ENCODE measurements at places on chromosomes 11 and 22. TPM values are rescaled to one million over a fixed set of nuclear protein-coding genes. Genes with fewer than 3 reads are reported as not detected.

DNA sequence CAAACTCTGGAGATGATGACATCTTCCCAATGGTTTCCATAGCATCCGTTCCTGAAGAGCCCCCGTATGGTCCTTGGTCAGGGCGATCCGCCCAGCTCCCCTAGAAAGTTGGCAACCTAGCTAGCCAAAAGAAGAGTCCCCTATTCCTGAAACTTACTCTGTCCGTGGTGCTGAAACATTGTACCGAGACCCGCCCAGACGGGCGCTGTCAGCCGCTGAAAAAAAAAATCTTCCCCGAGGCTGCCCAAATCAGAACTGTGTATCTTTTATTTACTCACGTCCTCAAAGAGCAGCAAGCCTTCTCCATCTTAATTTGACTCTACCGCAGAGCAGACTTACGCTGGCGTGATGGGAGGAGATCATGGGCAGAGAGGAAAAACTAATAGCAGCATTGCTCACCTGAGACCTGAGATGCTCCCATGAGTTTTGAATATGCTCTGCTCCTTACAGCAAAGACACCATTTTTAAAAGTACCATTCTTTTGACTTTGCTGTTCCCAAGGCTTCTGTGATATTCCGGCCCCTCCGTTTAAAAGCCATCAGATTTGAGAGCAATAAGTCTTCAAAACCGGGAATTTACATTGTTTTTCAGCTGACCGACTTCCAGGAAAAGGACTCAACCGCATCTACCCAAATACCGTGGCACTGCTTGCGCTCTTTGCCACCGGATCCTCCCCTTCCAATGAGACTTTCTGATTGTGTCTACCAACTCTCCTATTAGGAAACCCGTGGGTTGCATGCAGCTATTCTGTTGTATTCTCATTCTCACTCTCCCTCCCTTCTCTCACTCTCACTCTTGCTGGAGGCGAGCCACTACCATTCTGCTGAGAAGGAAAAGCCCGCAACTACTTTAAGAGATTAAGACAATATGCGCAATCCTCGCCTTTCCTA lies at the start of gene SLC17A6:
TSS of gene SLC17A6 (plus strand) at position 786 of the 890 bp plus-strand sequence. CDS start 153 bp downstream, outside the sequence.
- no peak for DNase-seq

The EMID1 gene
- 0.42 TPM for total RNA-seq

DNA sequence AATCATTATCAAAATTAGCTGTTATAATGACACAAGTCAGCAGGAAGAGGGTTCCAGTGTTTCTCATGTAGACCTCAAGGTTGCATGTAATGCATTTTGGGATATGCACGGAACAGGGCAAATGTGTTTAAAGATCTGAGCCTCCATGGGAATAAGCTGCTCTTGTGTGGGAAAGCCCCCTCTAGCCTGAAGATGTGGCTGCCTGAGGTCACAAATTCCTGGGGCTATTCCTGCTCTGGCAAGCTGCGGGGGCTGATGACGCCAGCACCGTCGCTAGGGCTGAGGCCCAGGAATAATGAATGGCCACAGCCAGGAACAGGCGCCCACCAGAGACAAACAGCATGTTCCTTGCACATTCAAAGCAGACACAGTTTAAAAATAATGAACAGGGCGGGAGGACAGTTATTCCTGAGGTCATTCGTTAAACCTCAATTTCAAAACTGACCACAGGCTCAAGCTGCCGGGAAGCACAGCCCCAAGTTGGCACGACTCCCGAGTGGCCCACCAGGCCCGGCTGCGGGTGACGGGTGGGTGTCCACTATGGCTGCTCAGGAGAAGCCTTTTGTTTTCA lies 11.7 kb downstream of the OSBPL5 start:
- DNase-seq, result no peak

GRCh38 chr11:123041185-123041584 lies 20.8 kb downstream of the HSPA8 start:
- DNase-seq, result no peak

DNA sequence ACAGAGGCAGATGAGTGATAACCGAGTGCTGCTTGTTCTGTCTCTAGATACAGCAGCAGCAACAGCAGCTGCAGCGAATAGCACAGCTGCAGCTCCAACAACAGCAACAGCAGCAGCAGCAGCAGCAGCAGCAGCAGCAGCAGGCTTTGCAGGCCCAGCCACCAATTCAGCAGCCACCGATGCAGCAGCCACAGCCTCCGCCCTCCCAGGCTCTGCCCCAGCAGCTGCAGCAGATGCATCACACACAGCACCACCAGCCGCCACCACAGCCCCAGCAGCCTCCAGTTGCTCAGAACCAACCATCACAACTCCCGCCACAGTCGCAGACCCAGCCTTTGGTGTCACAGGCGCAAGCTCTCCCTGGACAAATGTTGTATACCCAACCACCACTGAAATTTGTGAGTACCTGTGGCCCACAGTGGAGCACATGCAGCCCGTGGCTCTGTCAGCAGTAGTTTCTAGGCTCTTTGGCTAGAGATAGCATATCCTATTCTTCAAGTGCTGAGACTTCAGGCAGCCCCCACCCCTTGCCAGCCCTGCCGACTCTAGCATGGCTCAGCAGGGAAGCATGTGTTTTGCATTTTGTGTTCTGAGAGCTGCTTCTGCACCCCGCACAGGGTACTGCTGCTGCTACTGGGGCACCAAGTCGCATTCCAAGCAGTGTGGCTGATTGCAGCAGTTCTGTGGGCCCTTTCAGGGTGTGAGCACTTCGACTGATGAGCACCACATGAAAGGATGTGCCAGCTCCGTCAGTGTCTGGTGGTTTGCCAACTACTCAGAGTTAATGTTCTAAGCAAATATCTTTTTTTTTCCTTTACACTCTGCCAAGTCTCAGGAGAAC lies 59.2 kb downstream of the MED15 start:
- DNase-seq, result no peak

The LGR4 gene
- 61.9 TPM for total RNA-seq

GRCh38 chr11:27998552-27998951 lies 109.4 kb downstream of the KIF18A start:
- DNase-seq, result no peak

GRCh38 chr11:19770277-19770676 lies 57.6 kb downstream of the NAV2 start:
- DNase-seq, result no peak

- DNase-seq, result peak; percentile 49
Measured at GRCh38 chr11:115168229-115168671, 336.0 kb downstream of the CADM1 start.

- DNase-seq, result no peak
Measured at GRCh38 chr22:38402204-38402603, 52.8 kb downstream of the KCNJ4 start.

GRCh38 chr11:128809128-128809527 lies 58.0 kb downstream of the KCNJ1 start:
- no peak for DNase-seq

The PRR33 gene
- not detected for total RNA-seq

The FAM83F gene
- total RNA-seq, result not detected

DNA sequence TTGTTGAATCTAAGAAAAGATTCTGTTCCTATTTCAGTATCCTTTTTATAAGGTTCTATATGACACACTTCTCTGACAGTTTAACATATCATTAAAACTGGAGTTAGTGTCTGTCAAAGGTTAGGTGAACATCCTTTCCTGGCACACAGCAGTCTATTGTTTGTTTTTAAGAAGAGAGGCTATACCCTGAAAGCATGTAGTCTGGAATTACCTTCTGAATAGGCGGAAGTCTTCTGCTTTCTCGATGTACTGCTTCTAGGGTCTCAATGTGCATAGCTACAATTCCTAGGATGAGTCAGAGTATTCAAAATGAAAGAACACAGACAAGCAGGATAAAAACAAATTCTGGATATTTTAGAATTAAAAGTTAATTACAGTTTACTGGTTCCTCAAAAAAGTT lies 188.6 kb downstream of the SWAP70 start:
- DNase-seq, result no peak

DNA sequence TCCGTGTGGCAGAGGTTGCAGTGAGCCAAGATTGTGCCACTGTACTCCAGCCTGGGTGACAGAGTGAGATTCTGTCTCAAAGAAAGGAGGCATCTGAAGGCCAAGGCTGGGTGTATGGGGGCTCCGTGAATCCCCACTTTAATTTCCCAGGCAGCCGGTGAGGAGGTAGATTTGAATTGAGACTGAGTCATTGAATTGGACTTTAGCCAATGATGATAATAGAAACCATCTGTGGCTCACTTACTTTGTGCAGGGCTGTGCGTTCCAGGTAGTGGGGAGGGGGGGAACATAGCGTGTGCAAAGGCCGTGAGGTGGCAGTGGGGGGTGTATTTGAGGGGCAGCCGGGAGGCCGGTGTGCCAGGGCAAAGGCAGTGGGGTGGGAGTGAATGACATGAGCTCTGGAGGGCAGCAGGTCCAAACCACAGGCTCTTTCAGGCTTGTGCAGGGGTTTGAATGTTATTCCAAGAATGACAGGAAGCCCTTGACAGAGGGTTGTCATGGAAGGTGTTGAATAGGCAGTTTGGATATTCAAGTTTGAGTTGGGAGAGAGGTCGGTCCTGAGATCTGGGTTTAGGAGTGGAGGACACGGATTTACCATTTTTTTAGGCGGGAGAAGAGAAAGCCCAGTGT lies 6.1 kb downstream of the ARHGAP8 start:
- no peak for DNase-seq

The ZP1 gene
- total RNA-seq, result not detected

DNA sequence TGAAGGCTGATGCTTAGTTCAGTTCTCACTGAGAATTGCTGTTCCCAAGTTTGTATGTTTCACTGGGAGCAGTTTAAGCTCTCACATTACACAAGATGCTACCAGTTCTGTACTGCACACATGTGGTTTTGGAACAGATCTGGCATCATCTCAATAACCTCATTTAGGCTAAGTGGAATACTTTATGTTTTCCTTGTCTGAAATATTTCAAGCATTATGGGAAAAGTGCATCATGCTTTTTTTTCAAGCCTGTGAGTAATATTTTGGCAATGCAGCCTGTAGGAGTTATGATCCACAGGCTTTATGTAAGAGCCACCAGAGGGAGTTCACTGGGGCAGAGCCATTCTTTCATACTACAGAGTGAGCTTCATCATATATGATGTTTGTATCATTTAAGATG lies 141.5 kb downstream of the OR4C45 start:
- no peak for DNase-seq

DNA sequence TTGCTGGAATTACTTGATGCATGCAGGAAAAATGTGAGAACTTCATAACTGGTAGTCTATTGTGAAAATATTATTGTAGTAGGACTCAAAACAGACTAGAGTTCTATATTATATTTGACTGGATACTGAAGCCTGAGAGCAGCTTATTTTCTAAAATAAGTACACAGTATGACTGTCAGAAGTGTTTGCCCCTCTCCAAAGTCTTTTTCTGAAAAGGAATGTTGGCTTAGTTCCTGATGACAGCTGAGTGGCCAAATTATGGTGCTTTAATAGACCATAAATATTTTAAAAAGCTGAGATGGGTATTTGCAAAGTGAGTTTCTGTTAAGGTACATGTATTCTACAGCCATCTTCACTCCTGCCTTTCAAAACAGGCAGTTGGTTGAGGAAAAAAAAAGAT lies 13.1 kb downstream of the ZBED5 start:
- DNase-seq, result no peak

DNA sequence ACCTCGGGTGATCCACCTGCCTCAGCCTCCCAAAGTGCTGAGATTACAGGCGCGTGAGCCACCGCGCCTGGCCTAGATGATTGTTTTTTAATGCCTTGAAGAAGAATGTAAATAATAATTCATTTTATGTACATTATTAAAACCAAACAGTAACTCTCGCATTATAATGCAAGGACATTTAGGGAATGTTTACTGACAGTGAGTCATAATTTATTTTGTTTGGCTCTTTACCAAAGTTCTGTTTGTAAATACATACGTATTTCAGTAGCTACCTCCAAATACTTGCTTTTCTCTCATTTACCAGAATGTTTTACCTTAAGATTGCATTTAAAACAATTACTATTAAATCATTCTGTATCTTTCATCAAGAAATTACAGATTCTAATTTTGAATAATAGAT lies 3.0 kb downstream of the RAB39A start:
- DNase-seq, result no peak

DNA sequence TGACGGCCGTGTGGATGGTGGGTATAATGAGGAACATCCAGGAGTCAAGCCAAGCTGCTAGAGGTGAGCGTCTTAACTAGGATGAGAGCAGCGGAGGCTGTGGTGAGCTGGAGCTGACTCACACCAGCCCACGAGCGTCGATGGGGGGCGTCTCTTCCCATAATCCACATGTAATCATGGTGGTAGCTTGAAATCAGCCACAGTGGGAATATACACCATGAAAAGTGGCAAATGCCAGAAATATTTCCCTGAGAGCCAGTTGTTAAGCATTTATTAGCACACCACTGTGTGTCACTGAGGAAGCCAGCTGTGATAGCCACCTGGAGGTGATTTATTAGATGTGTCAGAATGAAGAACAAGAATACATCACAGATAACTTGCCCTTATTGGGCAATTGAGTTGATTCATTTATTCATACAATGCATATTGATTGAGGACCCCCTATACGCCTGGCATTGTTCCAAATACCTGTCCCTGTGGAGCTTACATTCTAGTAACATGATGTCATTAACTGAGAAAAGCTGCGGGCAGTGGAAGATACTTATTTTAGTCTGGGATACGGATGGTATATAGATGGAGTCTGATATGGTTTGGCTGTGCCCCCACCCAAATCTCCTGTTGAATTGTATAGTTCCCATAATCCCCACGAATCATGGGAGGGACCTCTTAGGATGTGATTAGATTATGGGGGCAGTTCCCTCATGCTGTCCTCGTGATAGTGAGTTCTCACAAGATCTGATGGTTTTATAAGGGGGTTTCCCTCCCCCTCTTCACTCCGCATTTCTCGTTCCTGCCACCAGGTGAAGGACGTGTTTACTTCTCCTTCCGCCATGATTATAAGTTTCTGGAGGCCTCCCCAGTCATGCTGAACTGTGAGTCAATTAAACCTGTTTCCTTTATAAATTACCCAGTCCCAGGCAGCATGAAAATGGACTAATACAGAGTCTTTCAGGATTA lies 473.4 kb downstream of the METTL15 start:
- no peak for DNase-seq

- no peak for DNase-seq
Measured at GRCh38 chr11:15971215-15971546, 385.2 kb downstream of the SOX6 start.

- no peak for DNase-seq
Measured at GRCh38 chr11:14141676-14142075, 179.2 kb downstream of the SPON1 start.

- DNase-seq, result peak; percentile 80
Measured at GRCh38 chr11:12540913-12541582, 133.2 kb upstream of the TEAD1 start.

Data from osteocyte (in vitro differentiated cells).